Inflammatory macrophage treated with lipopolysaccharide for 4 hours (primary cell): ENCODE measurements at places on chromosomes 2 and 18.

- no peak for DNase-seq
Observed at GRCh38 chr2:39947294-39948015, 168.4 kb upstream of the THUMPD2 start.

- no peak for DNase-seq
Observed at GRCh38 chr18:27769152-27769551, 407.8 kb downstream of the CDH2 start.

GRCh38 chr2:208077276-208077675 lies 47.0 kb downstream of the CRYGD start:
- no peak for DNase-seq

DNA sequence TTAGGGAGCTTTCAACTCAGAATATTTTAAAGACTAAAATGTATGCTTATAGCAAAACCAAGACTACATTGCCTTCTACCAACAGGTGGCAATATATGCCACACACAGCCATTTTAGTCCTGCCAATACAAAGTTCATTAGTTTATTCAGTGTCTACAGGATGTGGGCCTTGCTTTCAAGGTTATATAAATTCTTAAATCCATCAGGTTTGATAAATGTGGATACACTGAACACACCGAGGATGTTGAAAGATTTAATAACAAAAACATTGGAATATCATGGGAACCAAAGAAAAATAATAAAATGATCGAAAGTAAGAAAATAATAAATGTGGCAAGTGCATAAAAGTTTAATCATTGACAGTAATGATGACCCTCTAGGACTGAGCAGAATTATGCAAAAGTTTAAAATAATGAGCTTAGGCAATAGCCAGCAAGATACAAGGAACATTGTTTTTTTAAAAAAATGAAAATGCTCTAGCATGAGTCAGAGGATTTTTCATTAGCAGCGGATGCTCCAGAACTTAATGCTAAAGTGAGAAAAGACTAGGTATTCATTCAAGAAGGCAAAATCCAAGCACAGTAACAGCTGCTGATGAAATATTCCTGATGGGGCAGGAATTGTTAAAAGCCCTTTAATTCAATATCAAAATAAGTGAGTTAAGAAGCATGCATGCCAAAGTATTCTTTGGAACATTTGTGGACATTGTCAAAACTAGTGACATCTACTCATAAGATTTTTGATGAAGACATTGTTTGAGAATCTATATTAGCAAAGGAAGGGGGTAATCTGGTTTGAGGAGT lies 14.2 kb downstream of the SCN9A start:
- DNase-seq: peak; percentile 43

DNA sequence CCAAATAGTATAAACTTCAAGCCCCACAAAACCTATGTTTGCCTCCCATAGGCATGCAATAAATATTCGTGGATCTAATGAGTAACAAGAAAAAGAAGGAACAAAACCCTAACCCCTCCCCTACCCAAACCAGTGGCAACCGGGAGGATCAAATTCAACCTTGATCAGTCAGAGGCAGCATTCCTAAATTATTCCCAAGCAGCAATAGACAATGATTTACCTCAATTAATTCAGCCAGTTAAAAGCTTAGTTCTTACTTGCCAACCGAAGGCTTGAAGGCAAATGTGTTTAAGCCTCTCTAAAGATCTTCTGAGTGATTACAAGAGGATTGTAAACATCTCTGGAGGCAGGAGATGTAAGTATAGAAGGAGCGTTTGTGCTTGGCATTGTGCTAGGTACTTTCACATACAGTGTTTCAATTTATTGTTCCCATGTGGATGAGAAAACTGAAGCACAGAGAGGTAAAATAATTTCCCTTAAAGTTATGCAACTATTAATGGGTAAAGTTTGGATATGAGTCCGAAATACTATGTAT lies 197.7 kb downstream of the MTX2 start:
- DNase-seq: no peak

DNA sequence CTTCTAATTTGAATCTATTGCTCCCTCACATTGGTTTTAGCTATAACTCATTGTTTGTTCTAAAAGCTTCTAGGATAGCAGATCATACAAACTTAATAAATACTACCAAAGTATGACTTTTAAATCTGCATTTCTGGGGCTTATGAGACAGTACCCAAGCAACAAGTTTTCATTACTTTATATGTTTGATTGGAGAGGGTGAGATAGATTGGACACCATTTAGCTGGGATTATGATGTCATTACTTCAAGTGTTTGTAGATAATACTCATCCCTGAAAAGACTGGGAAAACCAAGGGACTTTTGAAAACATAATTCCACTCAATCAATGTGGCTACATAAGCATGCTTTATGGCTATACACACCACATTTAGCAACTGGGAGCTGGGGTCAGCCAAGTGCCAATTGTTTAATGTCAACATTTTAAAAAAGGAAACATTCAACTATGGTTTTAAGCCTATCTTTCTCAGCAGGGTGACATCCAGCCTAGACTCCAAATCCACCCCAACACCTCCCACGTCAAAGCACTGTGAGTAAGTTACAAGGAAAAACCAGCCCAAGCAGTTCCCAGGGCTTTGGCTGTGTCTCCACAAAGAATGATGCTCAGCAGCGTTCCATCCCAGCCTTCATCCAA lies 119.9 kb downstream of the ETAA1 start:
- DNase-seq: no peak

DNA sequence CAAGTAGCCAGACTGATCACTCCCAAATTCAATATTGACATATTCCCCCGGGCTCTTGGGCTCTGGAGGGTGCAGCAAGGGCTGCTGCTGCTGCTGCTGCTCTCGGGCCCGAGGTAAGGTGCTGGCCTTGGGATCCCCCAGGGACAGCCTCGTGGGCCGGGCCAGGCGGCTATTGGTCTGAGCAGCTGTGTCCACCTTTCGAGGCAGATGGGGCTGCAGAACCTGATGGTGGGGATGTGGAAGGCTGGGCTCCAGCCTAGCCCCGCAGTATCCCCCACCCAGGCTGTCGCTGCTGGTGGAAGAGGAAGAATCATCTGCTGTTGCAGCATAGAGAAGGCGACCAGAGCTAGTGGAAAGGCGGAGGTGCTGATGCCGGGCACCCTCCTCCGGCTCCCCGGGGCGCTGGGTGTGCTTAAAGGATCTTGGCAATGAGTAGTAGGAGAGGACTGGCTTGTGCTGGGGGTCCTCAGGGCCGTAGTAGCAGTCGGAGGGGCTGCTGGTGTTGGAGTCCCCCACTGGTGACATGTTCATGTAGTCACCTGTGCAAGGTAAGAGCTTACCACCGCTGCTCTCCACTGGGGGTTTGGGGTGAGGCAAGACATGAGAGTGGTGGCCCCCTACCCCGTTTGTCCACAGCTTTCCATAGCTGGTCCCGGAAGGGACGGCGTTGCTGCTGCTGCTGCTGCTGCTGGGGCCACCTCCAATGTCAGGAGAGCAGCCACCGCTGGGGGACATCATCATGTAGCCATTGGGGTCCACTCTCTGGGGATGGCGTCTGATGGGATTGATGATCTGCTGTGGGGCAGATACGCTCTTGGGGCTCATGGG lies 3.4 kb downstream of the IRS1 start:
- no peak for DNase-seq

GRCh38 chr2:173835726-173836125 lies 129.4 kb downstream of the SP3 start:
- DNase-seq: no peak

DNA sequence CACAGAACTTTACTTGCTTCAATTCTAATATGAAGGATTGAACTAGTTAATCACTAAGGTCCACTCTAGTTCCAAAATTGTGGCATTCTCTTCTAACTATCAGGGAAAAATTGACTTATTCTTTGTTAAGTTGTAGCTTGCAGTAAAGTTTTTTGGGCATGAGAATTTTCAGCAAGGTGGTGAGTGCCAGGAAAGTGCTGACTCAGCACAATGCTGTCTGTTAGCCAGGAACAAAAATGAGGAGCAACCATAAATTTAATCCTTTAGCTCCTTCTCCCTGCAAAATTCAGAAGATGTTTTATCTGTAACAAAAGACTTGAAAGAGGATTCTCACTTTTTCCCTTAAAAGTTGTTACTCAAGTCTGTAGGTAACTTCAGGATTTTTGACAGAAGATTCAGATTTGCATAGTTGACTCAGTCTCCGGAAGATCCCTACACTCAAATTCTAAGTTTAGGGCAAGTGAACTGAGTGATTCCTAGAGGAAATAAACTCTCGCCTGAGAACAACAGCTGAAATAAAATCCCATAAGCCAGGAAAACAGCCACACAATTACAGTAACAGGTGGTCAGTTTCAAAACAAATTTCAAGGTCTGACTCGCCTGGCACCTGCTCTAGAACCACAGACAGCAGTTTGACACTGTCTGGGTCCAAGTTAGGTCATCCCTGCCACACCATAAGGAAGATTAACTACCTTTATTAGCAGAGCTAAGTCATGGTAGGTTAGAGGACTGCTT lies 20.2 kb upstream of the DARS1 start:
- DNase-seq: peak; percentile 31

GRCh38 chr18:32548688-32549087 lies 78.0 kb upstream of the GAREM1 start:
- no peak for DNase-seq

- DNase-seq: no peak
Observed at GRCh38 chr2:68765739-68766375, 31.2 kb downstream of the ARHGAP25 start.

DNA sequence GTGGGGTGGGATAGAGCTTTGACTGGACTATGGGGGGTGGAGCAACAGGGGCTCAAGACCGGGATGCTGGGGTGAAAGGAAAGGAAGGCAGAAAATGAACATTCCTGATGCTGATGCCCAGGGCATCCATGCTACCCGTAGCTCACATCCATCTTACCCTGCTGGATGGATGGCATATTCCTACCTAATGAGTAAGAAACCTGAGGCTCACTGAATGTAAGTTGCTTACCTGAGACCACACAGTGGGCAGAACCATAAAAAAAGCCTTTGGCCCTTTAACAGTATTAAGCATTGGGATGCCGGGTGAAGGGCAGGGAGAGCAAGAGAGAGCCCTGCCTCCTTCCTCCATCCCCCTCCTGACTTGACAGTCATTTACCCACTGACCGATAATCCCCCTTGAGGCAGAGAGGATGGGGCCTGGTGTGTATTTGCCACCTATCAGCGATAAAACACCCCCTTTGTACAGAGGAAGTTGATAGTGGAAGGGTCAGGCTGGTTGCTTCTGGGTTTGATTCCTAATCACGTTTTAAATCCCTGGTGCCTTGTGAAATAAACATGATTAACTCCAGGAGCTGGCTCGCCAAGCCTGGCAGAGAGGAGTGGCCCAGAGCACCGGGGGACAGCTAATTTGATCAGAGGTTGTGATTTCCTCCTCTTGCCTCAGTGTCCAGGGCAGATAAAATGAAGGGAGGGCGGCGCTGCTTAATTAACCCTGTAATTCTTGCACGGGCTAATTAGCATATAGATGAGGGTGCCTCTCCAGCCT lies 105.9 kb upstream of the HS6ST1 start:
- DNase-seq: no peak

- DNase-seq: peak; percentile 62
Observed at GRCh38 chr18:62771494-62772270, 56.3 kb downstream of the PHLPP1 start.

DNA sequence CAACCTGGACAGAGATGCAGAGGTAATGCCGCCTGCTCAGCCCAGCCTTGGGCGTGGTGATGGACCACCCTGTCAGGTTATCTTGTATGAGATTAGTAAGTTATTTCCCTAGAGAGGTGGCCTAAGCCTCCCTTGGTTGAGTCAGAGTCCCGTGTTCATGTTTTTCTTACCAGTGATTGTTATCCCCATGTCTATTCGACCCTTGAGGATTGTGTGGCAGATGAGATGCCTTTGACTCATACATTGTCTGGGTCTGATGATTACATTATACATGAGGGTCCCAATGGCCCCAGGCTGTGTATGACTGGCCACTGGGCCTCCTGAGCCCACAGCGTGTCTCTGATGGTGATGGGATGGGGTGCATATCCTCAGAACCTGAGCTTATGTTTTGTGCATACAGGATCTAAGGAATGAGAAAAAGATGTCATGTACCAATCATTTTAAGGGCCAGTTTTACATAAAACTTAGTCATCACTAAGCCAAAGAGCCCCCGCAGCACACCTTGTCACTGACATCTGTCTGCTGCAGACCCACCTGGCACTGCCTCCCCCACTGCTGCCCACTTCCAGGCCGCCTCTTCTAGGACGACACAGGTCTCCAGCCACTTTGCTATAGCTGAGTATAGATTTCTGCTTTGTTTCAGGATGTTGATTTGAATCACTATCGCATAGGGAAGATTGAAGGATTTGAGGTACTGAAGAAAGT lies 7.7 kb downstream of the PPP1R7 start:
- DNase-seq: no peak

GRCh38 chr2:45394216-45394615 lies 216.9 kb downstream of the SRBD1 start:
- no peak for DNase-seq

GRCh38 chr2:68753318-68753717 lies 18.7 kb downstream of the ARHGAP25 start:
- no peak for DNase-seq

GRCh38 chr2:40432921-40433483 lies 18.9 kb downstream of the SLC8A1 start:
- no peak for DNase-seq

GRCh38 chr2:217412721-217413120 lies 552.9 kb upstream of the TNP1 start:
- DNase-seq: no peak

- DNase-seq: no peak
Observed at GRCh38 chr2:240878341-240878936, 9.8 kb downstream of the AGXT start.

DNA sequence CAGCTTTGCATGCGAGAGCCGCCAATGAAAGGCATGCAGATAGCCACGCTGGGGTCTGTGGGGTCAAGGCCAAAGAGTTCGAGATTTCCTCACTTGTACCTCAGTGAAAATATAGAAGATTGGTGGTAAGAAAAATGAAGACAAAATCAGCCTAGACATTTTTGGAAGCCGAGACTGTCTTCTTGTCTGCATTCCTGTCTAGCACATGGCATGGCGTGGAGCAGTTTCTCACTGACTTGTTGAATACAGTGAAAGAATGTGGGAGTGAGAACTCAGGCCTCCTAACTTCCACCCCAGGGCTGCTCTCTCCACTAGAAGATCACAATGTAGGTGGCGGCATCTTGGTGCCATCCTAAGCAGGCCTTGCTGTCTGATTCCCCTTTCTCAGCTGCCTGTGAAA lies 740.8 kb upstream of the HS6ST1 start:
- no peak for DNase-seq

GRCh38 chr2:165562233-165562632 lies 92.7 kb downstream of the CSRNP3 start:
- DNase-seq: no peak
